ENCODE measurements at places on chromosomes 5 and 9.

DNA sequence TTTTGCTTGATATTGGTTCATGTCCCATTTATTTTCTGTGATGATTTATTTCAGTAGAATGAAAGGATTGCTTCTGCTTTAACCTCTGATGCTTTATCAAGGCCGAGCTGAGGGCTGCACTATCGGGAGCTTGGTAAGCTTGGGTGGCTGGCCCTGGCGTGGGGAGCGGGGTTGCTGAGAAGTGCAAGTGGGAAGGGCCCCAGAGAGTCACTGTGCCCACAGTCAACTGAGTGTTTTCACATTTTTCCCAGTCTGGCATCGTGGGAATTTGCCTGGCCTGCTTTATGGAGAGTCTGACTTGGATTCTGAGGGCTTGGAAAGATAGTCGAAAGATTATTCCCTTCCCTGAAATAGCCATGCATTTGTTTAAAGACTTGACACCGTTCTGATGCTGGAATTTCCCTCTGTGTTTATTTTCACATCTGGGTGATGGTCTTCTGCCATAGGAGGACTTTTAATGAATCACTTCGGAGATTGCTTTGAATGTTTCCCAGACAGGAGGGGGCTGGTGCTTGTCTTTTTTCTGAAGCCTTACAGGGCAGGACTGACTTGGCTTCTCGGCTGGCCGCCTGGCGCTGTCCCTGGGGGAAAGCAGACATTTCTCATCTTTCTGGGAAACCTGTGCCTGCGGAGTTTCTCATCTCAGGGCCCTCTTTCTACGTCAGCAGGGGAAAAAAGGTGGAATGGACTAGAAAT, 139.0 kb downstream of the BOD1 start:
- no peak for DNase-seq

- no peak for DNase-seq
These were observed 49.1 kb downstream of the SUSD1 start for GRCh38 chr9:112125951-112126388.

DNA sequence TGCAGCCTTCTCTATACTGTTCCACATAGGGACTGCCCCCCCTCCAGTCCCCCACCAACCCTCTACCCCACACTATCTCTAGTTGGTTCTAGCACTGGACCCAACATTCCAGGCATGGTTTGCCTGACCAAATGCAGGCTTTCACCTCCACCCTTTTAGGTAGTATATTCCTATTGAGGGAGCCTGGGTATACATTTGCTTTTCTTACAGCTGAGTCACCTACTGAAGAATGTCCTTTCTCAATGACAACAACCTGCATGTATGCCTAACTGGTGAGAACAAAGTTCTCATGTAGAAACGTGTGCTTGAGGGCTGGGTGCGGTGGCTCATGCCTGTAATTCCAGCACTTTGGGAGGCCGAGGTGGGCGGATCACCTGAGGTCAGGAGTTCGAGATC, 8.2 kb downstream of the TNIP1 start:
- DNase-seq: no peak

- no peak for DNase-seq
These were observed 31.6 kb upstream of the PTGER4 start for GRCh38 chr5:40648150-40648549.

DNA sequence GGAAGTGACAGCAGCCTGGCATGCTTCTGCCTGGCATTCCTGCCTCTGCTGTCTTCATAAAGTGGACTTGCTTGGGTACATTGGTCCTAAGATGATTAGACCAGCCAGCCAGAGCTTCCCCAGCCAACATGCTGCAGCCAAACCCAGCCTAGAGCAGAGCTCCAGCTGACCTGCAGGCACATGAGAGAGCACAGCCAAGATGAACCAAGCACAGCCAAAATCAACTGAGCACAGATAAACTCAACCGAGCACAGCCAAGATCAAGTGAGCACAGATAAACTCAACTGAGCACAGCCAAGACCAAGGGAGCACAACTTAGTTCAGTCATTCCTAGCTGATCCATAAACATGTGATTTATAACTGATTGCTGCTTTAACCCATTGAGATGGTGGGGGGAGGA, 266.5 kb downstream of the MSX2 start:
- DNase-seq: no peak

DNA sequence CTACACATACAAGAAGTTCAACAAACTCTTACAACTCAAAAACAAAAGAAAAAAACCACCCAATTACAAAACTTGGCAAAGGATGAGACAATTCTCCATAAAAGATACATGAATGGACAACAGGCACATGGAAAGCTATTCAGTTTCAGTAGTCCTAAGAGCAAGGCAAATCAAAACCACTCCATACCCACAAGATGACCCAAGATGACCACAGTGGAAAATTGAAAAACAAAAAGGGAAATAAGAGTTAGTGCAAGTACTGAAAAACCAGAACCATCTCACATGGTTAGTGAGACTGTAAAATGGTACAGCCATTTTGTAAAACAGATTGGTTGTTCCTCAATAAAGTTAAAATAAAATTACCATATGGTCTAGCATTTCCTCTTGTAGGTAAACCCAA, 287.1 kb upstream of the CDH9 start:
- no peak for DNase-seq

DNA sequence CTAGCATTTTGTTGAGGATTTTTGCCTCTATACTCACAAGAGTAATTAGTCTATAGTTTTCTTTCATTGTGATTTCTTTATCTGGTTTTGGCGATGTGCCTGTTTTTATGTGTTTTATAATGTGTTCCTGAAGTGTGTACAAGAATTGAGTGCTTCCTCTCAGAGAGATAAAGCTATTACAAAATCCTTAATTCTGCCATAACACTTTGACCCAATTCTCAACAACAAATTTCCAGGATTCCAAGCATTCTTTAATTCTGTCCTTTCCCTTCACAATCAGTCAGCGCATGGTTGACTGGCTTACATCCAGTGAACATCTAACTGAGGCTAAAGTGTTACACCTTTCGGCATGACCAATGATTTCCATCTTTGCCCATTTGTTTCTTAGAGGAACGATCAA, 282.9 kb upstream of the MVB12B start:
- no peak for DNase-seq

DNA sequence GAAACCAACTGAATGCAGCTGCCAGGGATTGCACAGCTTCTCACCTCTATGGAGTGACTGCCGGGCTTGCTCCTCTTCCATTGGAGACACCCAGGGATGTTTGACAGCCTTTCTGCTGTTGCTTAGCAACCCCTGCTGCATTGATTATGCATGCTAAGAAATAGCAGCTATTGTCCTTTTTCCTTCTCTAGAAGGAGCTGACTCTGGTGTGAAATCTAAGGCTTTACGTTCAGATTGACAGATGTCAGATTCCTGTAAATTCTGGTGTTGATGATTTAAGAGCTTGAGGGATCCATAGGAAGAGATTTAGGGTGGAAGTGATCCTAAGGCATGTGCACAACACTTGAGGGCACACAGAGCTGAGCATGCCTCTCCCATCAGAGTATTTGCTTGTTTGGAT, 267.7 kb downstream of the NTRK2 start:
- no peak for DNase-seq

GRCh38 chr5:92552206-92553160, 1028.5 kb downstream of the NR2F1-AS1 start:
- DNase-seq: no peak

DNA sequence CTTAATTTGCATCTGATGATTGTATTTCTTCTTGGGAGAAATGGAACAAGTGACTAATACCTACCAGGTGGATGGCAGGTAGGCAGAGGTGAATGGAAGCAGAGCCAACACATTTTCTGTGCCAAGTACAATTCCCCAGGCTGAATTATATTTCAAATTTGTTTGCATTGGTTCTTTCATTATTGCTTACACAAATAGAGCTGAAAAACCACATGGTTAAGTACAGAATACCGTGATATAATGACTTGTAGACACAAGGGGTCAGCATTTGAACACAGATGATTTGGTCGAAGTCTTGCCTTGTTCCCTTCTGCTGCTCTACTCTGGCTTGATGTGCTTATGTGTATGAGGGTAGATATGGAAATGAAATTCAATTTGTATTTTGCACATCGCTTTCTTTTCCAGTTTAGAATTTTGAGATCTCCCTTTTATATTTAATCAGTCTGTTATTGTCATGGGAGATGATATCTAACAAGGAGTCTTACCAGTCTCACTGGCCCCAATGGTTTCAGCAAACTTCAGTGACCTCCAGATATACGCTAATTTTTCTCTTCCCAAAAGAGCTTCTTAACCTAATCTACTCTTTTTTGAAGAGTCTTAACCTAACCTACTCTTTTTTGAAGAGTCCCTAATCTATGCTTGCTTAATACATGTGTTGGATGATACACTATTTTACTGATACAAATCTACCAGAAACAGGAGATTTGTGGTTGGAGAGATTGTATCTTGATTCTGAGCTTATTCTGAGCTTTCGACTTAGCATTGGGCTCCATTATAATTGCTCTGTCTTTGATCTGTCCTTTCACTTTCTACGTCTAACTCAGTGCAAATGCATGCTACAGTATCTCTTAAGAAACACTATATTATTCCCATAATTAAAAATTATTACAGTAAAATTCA, 88.1 kb downstream of the PCSK1 start:
- no peak for DNase-seq

DNA sequence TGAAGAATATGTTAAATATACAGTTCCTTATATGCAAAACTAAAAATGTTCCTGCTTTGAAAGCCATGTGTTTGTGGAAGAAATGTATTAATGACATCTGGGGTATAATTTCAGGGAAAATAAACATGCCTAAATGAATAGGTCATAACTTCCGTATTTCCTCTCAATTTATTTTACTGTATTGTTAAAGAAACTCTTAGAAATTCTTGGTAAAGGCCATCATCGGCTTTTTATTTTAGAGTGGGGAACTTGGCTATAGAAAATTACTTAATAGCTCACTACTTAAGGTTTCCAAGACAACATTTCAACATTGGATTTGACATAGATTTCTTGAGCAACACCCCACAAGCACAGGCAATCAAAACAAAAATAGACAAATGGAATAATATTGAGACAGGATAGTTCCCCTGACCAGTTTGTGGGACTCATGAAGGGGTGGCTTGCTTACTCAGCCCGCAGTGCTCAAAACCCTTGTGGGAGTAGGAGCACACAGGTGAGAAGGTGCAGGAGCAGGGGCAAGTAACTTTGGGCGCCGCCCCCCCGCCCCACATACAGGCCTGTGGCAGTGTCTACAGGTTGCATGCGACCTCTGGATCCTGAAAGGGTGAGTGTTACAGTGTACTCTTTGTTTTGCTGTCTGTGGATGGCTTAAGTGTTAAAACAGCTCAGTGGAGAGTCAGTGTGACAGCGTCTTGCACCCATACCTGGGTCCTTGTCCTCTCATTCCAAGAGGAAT, 891.4 kb upstream of the C9orf72 start:
- no peak for DNase-seq

DNA sequence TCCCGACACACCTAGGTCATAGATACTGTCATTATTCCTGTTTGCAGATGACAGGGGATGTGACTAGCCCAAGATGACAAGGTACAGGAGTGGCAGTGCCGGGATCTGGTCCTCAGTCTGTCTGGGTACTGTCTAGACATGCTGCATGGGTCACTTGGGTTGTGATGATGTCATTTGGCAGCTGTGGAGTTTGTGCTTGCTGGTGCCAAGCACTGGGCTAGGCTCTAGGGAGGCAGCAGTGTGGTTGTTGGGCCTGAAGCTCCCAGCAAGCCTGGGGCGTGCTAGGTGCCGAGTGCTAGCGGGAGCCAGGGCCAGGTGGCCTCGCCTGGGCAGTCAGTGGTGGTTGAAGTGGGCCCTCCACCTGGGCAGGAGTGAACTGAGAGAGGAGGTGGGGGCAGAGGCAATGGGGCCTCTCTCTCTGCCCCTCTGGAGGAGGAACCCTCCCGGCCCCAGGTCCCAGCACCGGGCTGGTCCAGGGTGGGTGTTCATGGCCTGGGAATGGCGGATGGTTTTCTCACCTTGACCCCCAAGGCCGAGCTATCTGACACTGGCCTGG, 8.8 kb upstream of the ASB6 start:
- no peak for DNase-seq

DNA sequence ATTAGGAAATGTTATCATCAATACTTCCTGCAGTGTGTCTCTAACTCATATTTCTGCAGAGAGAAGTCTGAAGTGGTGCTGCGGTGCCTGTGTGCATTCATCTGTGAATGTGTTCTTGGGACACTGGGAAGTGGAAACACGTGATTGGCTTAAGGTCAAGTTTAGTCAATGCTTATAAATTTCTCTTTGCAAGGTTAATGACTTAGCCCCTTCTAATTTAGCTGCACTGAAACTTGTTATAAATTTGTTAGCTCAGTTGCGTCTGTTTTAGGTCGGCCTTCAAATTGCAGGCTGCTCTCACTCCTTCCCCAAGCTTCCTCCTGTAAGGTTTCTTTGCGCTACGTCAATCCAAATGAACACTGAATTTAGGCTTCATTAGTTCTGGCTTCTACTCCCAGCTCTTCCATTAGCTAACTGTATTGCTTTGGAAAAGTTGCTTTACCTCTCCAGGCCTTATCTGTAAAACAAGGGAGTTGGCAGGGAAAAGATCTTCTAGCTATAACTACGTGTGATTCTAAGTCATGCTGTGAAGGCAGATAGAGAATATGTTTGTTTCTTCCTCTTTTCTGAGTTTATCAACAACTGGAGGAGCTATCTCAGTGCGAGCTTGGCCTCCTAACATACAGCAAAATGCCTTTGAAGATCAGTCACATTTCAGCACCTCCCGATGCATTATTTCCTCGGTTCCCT, 341.8 kb downstream of the NFIB start:
- no peak for DNase-seq

GRCh38 chr9:91664663-91665062, 241.0 kb upstream of the NFIL3 start:
- no peak for DNase-seq

GRCh38 chr5:28324174-28324573, 1285.8 kb upstream of the CDH9 start:
- no peak for DNase-seq

- DNase-seq: peak; percentile 6
These were observed 141.0 kb downstream of the CDK5RAP2 start for GRCh38 chr9:120438836-120439546.

DNA sequence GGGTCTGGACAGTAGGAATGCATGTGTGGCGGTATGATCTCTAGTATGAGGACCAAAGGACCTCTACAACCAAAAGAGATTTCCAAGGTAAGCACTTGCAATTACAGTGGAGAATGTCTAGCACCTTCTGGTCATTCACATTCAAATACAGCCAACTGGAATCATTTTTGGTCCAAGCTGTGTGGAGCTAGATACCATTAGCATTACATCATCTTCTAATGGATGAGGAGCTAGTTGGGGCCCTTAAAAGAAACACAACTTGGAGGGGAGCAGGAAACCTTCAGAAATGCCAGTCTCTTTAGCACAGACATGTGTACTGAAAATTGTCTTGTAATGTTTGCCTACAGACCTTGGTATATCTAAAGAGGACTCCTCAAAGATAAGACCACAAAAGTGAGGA, 244.7 kb downstream of the BNC2 start:
- no peak for DNase-seq
